ENCODE measurements at places on chromosomes 7 and 10.

DNA sequence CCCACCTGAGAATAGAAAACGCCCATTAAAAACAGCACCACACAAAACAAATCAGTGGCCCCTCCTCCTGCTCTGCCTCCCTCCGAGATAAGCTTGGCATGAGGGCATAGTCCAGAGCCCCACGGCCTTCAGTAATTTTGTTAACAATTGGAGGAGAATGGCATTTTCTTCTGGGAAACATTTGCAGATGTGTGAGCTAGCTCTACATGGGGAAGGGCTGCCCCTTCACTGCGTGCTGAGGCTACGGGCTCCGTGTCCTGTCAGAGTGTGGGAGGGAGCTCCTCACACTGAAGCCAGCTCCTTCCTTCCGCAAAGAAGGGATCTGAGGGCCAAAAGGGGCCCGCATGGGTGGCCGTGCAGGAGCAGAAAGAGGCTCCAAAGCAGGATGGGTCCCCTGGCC lies 15.2 kb downstream of the GRK5 start:
- DNase-seq: no peak
- no peak overlapping the region for H3K27ac ChIP-seq

GRCh38 chr7:7803715-7804178 lies 85.3 kb upstream of the RPA3 start:
- H3K27ac ChIP-seq: no peak overlapping the region
- no peaks in the 10 kb centered on the region for H3K27me3 ChIP-seq
- H3K36me3 ChIP-seq: no peaks in the 10 kb centered on the region
- no peak overlapping the region for H3K4me3 ChIP-seq
- DNase-seq: no peak
- H3K4me1 ChIP-seq: no peaks in the 10 kb centered on the region

DNA sequence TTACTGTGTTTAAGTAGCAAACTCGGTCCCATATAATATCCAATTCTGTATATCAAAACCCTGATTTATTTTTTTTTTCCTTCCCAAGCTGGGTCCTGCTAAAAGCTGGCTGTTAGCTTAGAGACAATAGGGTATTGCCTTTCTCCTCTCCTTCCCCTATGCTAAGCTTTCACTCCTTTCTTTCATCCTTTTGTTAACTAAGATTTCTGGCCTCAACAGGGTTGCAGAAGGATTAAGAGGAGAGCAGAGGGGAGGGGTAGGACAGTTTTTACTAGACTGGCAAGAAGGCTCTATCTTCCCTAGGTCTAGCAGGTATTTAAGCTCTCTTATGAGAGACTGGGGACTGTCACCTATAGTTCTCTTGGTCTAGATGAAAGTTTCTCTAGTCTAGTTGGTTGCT lies 229.2 kb downstream of the KCND2 start:
- H3K4me1 ChIP-seq: no peaks in the 10 kb centered on the region
- no peak overlapping the region for H3K4me3 ChIP-seq
- no peak overlapping the region for H3K27ac ChIP-seq
- no peaks in the 10 kb centered on the region for H3K36me3 ChIP-seq

- H3K27ac ChIP-seq: no peak overlapping the region
- H3K4me3 ChIP-seq: no peak overlapping the region
Observed at GRCh38 chr7:118080947-118081346, 103.0 kb upstream of the LSM8 start.

DNA sequence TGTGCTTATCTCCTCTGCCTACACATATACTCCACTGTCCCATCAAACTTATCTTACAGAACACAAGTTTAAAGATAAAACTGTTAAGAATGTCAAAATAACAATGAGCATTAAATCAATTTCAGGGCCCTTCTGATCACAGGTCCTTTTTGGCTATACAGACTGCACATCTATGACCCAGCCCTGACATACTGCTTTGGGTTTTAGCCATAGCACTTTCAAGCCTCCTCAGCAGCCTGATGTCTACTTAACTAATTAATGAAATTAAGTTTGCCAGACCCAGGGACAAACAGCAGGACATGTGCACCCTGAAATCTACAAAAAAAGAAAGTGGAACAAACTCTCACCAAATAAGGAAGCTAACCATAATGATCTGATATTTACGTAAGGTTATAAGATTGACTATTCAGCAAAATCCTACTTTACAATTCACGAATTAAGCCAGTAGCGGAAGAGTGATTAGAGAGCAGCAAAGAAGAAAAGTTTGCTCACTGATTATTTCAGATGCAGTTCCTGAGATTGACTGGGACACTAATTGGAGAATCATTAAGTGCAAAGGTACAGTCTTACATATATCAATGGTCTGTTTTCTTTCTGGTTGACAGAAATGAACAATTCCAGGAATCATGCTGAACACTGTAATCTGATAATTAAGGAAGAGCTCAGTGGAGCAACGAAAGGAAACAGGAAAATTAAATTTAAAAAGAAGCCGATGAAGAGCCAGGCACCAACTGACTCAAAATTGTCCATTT lies 669.3 kb upstream of the LRRN3 start:
- H3K4me3 ChIP-seq: no peak overlapping the region
- H3K4me1 ChIP-seq: no peaks in the 10 kb centered on the region
- H3K27ac ChIP-seq: no peak overlapping the region
